ENCODE measurements at places on chromosomes 1 and 21. TPM values are rescaled to one million over a fixed set of nuclear protein-coding genes. Genes with fewer than 3 reads are reported as not detected.

DNA sequence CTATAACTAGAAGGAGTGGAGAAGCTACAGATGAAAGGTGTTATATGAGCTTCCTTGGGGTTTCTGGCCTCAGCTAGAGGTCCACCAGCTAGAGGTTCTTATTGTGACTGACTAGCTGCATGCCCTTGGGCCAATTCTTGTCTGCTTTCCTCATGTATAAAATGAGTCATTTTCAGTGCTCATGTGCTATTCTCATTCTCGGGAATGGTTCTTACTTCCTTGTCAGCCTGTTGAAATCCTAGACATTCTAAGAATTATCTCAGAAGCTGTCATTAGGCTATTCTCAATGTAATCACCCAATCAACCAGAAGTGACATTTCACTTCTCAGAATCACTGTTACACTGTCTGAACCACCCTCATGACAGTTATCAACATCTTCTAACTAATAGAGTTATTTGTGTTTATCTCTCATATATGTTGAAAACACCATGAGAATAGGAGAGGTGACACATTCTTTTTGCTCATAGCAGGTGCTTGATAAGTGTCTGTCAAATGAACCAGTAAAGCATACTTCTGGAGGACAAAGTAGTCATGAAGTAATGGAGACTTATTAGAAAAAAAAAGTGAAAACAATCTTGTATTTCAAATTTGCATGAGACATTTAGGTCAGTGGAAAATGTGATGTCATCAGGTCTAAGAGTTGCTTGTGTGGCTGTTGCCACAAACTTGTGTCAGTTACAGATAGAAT lies 122.8 kb upstream of the IVNS1ABP start:
- no peak for DNase-seq

GRCh38 chr1:8461351-8462110 lies 143.6 kb downstream of the SLC45A1 start:
- no peak for DNase-seq

Gene PTPRU
- total RNA-seq, result 16.0 TPM

DNA sequence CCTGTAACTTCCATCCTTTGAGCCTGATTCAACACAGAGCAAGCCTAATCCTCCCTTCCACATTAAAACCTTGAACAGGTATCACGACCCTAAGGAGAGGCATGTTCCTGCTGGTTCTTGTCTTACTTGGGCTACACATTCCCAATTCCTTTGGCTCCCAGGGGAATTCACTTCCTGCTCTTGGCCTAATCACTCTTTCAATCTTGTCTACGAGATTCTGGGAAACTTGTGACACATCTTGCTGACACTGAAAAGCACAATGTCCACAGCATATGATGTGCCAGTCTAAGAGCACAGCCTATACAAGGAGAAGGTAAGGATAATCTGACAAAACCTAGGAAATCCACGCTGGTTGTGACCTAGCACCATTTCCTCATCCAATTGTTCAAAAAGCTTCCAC lies 163.9 kb downstream of the GABPA start:
- DNase-seq, result no peak

DNA sequence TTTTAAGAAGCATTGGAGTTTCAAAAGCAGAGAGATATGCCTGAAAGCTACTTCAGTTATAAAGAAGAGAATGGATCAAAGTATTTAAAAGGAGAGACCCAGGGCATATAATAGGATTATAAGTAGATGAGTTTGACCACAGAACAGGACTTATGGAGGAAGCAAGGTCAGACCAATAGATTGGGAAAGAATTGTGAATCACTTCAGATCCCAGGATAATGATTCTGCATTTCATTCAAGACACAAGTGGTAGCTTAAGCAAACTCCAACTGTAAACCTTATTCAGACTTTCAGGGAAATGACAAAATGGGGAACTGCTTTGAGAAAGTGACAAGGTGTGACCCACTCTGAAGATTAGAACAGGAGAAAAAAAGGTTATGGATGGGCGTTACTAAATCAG lies 18.9 kb upstream of the OR10J5 start:
- no peak for DNase-seq

DNA sequence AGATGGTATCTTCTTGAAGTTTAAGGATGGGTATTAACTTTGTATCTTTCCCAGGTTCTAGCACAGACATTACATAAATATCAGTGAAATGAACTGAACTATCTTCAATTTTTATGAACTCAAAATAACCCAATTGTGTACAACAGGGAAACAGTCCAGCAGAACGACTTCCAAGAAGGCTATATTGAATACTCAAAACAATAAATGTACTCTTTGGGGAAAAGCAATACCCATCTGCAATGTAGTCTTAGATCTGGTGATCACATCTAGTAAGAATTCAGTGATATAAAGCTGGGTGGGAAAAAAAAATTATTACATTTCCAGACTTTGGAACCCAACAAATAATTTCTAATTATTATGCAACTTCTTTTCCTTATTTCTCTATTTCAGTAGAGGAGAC lies 33.1 kb upstream of the GORAB start:
- no peak for DNase-seq

DNA sequence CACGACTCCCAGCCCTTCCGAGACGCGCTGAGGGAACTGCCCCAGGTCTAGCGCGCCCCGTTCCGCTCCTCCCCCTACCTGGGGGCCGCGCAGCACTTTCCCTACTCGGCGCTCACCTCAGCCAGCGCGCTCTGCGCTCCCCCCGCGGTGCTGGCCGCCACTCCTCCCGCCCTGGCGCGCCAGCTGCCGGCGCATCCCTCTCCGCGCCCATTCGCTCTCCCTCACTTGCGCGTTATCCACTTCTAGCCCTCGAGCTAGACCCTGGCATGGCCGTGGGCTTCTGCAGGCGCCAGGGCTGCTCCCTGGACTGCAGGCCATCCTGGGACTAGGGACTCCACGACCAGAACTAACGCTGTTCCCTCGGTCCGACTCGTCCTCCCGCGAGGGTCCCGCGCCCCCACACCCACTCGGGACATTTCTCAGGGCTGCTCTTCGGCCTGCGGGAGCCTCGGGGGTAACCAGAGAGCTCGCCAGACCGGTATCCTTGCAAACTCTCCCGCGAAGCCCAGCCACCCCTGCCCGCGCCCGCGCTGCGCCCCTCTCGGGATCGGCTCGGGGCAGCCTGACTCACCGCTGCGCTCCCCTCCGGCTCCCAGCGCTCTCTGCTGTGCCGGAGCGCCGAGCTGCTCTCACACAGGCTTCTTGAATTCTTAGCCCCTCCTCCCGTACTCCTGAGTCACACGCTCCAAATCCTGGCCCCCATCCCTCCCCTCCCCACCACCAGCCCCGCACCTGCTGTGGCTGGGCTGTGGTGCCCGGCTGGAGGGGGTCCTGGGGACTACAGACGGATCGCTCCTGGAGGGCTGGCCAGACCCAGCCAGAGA lies at the start of gene NGF:
TSS of gene NGF (minus strand) at position 617 of the 824 bp plus-strand sequence. CDS start 51,454 bp downstream, outside the sequence.
- no peak for DNase-seq

GRCh38 chr1:157399343-157399983 lies 152.9 kb downstream of the FCRL5 start:
- no peak for DNase-seq

Gene PDC
- not detected for total RNA-seq

DNA sequence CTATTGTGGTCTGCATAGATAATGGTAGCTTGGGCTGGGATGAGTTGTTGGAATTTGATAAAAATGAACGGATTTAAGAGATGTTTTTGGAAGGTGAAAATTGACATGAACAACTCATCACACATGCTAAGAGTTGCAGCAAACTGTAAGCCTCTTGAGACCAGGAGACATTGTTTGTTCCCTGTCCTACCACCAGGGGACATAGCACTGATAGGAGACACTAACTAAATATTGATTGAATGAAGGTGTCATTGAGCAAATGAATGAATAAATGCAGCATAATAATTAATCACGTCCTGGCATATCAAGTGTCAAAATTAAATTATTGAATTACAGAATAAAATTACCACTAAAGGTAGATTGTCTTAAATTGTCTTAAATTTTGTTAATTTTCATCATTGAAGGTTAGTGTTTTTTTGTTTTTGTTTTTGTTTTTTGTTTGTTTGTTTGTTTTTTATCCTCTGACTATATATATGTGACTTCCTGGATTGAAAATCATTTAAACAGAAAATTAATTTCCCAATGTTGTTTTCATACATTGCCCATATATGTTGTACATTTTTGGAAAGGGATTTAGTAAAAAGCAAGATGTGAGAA lies 285.3 kb upstream of the C1orf105 start:
- no peak for DNase-seq

GRCh38 chr1:10430216-10431069 lies at the start of gene CENPS:
Gene CENPS (plus strand): TSS chr1:10430433. CDS start chr1:10430518, 85 bp downstream.
- peak; percentile 64 for DNase-seq

Gene TCEANC2
- 6.1 TPM for total RNA-seq

GRCh38 chr1:10755970-10756521 lies 40.4 kb downstream of the CASZ1 start:
- DNase-seq, result no peak

- DNase-seq, result no peak
Measured at GRCh38 chr21:38807986-38808385, 2.3 kb downstream of the ETS2 start.

Gene CD2
- total RNA-seq, result 1.4 TPM

GRCh38 chr1:13701271-13701640 lies 1.3 kb downstream of the PRDM2 start:
- DNase-seq, result no peak

DNA sequence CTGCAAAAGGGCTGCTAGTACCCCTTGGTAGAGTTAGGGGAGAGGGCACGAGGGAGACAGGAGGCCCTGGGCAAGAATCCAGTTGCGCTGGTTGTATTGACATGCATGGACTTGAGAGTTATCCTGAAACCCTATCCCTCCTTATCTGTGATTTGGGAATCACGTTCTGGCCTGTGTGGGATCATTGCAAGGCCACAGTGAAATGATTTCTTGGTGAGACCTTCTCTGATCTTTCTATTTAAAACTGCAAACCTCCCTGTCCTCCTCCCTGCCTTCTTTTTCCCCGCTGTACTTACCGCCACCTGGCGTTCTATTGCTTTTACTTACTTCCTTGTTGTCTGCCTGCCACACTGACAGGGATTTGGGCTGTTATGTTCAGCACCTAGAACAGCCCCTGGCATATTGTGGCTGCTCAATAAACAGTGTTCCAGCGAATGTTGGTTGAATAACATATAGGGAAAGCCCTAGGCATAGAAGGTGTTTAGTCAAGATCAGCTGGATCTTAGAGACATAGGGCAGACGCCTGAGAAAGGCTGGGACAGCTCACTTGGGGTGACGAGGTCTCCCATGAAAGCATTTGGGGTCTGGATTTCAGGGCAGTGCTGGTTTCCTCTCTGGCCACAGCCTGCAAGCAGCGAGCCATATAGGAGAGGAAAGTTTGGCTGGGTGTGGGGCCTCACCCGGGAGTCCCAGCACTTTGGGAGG lies 25.6 kb downstream of the ALPL start:
- DNase-seq, result peak; percentile 44

DNA sequence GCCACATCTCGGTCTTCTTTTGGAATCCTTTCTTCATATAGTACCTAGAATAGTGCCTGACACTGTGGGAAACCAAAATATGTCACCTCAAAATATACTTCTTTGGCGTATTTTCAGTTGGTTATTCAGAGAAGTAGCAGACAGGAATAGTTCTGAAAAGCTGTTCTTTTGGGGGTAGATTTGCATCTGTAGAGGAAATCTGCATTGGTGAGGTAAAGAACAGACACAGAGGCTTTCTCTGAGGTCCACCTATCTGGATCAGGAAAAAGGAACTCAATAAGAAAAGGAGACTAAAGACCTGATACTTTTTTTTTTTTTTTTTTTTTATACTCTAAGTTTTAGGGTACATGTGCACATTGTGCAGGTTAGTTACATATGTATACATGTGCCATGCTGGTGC lies 23.2 kb downstream of the LEPR start:
- no peak for DNase-seq

- DNase-seq, result no peak
Measured at GRCh38 chr1:9481048-9481447, 58.2 kb upstream of the SLC25A33 start.

Gene BATF3
- total RNA-seq, result 1.0 TPM

DNA sequence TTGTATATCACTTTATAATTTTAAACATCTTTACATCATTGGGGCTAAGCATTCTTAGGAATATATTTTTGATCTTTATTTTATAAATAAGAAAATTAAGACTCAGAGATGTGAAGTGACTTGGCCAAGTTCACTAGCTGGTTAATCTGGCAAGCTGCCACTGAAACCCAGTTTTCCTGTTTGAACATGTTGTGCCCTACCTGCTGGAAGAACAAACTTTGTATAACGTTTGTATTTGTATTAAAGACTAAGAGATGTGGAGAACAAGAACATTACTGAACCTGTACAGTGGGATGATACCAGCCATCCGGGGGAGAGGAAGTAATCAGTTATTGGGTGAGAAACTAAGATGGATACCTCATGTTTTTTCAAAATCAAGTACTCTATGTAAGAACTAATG lies 77.2 kb upstream of the SIPA1L2 start:
- no peak for DNase-seq

DNA sequence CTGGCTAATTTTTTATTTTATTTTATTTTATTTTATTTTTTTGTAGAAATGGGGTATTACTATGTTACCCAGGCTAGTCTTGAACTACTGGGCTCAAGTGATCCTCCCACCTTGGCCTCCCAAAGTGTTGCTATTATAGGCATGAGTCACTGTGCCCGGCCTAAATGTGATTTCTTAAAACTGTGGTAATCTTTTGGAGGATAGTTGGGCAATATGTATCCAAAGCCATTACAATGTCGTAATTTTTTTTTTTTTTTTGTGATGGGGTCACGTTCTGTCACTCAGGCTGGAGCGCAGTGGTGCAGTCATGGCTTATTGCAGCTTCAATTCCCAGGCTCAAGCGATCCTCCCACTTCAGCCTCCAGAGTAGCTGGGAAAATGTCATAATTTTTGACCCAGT lies 14.2 kb downstream of the ETV3L start:
- DNase-seq, result no peak

DNA sequence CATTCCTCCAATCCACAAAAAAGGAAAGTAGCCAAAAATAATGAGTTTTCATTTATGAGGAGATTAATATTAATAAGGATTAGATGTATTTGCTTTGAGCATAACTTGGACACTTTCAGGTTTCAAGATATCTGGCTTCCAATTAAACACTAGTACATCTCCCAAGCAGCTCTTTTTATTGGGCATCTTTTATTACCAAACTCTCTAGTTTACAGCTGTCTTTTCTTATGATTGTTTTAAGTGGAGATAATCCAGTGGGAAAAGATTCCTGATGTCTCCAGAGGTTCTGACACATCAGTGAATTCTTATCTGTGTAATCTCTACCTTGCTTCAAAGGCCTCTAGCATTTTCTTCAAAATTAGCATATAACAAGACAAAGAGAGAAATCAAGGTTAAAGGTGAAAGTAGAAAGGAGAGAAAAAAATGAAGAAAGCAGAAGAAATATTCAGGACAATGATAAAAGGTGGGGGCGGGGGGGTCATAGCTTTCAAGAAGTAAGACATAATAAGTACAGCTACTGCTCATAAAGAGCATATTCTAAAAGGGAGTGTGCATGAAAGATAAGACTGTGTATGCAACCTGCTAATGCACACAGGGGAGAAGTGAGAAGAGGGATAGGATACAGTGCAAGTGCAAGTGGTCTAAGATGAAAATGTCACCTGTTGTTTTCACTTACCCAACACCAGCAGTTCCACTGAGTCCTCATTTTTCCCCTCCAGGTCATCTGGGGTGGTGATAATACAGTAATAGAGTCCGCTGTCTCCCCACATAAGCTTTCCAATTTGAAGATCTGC lies 19.1 kb downstream of the ILDR2 start:
- DNase-seq, result no peak

GRCh38 chr1:198491596-198491995 lies 48.9 kb downstream of the ATP6V1G3 start:
- DNase-seq, result no peak

- no peak for DNase-seq
Measured at GRCh38 chr1:170547255-170547654, 15.3 kb downstream of the GORAB start.

GRCh38 chr1:230569201-230569600 lies 73.1 kb upstream of the COG2 start:
- no peak for DNase-seq

Gene PTPN7
- 4.2 TPM for total RNA-seq
